ENCODE measurements at places on chromosomes 12 and 14.
A peak's percentile ranks its signal among the peaks of the same experiment; 100 is the strongest.

- no peak for DNase-seq
Observed at GRCh38 chr14:91919814-91920213, 27.7 kb downstream of the FBLN5 start.

- no peak for DNase-seq
Observed at GRCh38 chr12:4283512-4284255, 10.1 kb downstream of the CCND2 start.

- DNase-seq: no peak
Observed at GRCh38 chr12:128019996-128020544, 246.9 kb upstream of the TMEM132C start.

DNA sequence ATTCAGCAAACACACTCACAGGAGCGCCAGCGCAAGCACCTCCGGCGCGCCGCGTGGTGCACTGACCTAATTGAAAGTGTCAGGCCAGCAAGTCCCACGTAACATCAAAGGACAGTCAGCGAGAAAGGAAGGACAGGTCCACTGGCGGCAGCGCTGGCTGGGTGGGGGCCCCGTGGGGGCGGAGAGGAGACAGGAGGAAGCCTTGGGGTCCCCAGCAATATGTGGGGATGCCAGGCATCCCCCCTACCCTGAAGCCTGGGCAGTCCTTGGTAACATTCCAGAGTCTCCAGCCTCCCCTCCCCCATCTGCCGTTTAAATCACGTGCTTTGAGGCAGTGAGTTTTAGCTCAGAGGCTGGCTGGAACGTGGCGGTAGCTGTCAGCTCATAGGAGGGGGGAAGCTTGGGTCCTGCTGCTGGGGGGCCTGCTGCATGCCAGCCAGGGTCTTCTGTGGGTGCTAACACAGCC lies 159.2 kb downstream of the CALM1 start:
- peak; percentile 71 for DNase-seq

DNA sequence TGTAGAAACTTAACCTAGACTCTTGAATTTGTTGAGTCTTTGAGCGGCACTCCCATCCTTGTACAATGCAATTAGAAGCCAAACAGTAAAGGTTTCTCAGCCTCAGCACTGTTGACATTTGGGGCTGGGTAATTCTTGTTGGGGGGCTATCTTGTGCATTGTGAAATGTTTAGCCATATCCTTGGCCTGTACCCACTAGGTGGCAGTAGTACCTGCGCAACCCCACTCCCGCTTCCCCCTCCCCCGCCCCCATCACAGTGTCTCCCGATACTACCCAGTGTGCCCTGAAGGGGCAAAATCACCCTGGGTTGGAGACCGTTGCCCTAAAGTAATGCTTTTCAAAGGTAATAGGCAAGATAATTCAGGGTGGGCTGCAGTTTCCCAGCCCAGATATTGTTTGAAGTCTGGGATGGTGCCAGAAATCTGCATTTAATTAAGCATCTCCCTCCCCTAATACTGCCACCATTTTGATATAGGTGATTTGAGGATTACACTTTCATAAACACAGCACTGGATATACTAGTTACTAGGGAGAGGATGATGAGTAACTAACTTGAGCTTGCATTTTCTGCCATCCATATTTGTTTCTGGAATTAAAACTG lies 1.8 kb downstream of the COX6A1 start:
- peak; percentile 76 for DNase-seq

- no peak for DNase-seq
Observed at GRCh38 chr12:81146228-81147225, 68.6 kb downstream of the ACSS3 start.

DNA sequence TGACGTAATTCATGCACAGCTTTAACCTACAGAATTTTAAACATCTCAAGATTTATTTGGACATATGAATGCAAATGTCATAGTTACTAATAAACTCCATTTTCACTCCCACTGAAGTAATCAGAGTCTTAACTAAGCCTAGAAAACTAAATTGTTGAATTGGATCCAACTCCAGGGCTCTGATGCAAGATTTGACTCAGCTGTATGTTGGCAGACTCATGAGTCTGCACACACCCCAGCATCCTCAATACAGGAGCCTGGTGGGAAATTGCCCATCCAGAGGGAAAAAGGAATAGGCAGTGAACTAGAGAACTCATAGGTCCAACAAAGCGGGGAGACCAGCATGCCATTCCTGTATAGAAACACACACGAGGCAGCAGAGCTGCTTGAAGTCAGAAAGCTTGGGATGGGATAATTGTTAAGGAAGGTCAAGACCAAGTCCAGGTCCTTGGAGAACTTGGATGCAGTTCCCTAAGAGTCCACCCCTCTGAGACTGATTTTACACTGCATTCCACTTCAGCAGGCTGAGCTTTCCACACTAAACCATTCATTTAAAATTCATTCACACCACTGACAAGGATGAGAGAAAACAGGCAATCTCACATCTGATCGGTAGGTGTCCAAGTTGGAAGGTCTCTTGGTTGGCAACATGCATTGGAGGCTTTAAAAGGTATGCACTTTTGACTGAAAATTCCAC lies 14.4 kb downstream of the TMTC1 start:
- DNase-seq: no peak

- DNase-seq: no peak
Observed at GRCh38 chr12:66149702-66150398, 19.3 kb upstream of the LLPH start.

- DNase-seq: no peak
Observed at GRCh38 chr14:89504602-89505313, 87.7 kb upstream of the FOXN3 start.

GRCh38 chr14:61585598-61586543 lies 109.4 kb upstream of the HIF1A start:
- DNase-seq: no peak

GRCh38 chr14:71527838-71528237 lies 404.4 kb upstream of the RGS6 start:
- DNase-seq: no peak

GRCh38 chr12:89236237-89236636 lies 116.1 kb downstream of the DUSP6 start:
- DNase-seq: no peak

GRCh38 chr12:113477171-113477841 lies 5.6 kb upstream of the LHX5 start:
- no peak for DNase-seq
